ENCODE measurements at places on chromosomes 1 and 21. TPM values are rescaled to one million over a fixed set of nuclear protein-coding genes. Genes with fewer than 3 reads are reported as not detected.

The CD1B gene
- total RNA-seq, result not detected

The CHI3L2 gene
- total RNA-seq, result not detected

DNA sequence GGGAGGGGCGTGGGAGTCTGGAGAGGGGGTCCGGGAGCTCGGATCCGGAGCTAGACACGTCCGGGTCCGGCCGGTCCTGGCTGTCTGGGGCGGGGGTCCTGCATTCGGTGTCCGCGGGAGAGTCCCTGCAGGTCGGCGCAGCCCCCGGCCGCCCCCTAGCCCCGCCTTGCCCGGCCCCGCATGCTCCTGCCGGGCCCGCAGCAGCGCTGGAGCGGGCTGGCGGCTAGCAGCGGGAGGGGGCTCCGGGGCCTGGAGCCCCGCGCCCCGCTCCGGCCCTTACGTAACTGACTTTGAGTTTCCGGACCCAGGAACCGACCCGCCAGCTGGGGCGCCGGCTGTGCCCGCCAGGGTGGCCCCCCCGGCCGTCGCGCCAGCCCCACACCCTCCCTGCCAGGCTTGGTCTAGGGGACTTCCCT lies 26.9 kb upstream of the EPB41 start:
- DNase-seq, result no peak

DNA sequence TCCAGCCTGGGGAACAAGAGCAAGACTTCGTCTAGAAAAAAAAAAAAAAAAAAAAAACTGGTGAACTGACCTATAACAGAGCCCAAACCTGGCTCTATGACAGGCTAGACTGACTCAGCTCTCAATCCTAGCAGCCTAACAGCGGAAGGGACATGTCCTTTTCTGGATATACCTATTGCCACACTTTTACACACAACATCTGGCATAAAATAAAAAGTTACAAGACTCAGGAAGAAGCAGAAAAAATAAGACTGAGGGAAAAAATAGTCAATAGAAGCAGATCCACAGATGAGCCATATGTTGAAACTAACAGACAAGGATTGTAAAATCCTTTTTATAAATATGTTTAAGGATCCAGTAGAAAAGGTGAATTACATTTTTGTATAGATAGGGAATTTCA lies 57.5 kb upstream of the IPO9 start:
- no peak for DNase-seq

Data from esophagus muscularis mucosa (tissue), 4 donors.